Endodermal cell (in vitro differentiated cells): ENCODE measurements at places on chromosomes 4 and X. TPM values are rescaled to one million over a fixed set of nuclear protein-coding genes. Genes with fewer than 3 reads are reported as not detected.
A peak's percentile ranks its signal among the peaks of the same experiment; 100 is the strongest.

The JAKMIP1 gene
- total RNA-seq = 8.4 and 10.4 TPM in 2 replicates

The CXCL6 gene
- 0.21 to 0.46 TPM in 2 of 3 replicates, not detected in the other for total RNA-seq

DNA sequence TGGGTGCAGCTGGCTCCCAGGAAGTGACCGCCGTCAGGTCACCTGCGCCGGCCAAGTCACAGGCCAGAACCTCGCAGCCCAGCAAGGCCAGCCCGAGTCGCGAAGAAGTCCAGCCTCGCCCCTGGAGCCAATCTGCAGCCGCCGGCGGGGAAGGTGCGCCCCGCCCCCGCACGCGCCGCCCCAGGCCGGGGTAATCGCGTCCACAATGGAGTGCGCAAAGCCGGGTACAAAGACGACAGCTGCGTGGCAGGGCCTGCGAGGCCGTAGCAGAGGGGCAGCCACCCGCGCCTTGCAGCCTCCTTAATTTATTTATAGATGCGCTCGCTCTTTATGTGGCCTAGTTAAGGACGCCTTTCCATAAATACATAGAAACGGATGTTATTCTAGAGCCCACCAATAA lies 139.4 kb upstream of the CPEB2 start:
- H3K4me3 ChIP-seq = no peak overlapping the region
- peaks cover 8% of the 10 kb centered on the region for H3K4me1 ChIP-seq
- H3K27ac ChIP-seq = no peak overlapping the region
- H3K27me3 ChIP-seq = no peaks in the 10 kb centered on the region
- DNase-seq = no peak

DNA sequence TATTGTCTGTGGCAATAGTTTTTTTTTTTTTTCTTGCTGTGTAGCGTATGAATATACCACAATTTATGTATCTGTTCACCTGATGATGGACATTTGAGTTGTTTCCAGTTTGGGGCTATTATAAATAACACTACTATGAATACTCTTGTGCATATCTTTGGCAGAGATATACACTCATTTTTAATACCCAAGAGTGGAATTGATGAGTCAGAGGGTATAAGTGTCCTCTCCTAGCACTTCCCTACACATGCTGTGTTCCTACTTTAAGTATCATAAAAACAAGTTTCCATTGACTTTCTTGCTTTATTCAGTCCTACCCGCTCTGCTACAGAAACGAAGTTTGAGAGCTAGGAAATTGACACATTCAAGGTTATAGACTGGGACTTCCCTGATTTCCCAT lies 39.8 kb downstream of the XIAP start:
- H3K27me3 ChIP-seq = no peaks in the 10 kb centered on the region
- no peak overlapping the region for H3K27ac ChIP-seq
- H3K4me3 ChIP-seq = no peak overlapping the region
- peaks cover 26% of the 10 kb centered on the region for H3K36me3 ChIP-seq
- DNase-seq = no peak
- no peaks in the 10 kb centered on the region for H3K4me1 ChIP-seq

GRCh38 chrX:22037225-22037624 lies 5.1 kb downstream of the PHEX start:
- no peak for DNase-seq
- no peak overlapping the region for H3K4me3 ChIP-seq
- H3K27me3 ChIP-seq = no peaks in the 10 kb centered on the region
- no peak overlapping the region for H3K27ac ChIP-seq

The EPGN gene
- not detected in 2 replicates for total RNA-seq

DNA sequence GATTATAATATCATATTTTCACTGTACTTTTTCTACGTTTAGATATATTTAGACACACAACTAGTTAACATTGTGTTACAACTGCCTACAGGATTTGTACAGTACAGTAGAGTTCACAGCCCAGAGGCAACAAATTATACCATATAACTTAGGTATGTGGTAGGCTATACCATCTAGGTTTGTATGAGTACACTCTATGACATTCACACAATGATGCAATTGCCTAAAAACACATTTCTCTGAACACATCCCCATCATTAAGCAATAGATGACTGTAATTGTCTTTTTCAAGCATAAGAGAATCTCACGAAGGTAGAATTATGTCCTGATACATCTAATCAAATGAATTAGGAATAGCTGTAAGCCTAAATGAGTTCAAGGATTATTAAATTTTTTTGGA lies 12.3 kb upstream of the TIGD2 start:
- no peaks in the 10 kb centered on the region for H3K36me3 ChIP-seq
- no peak overlapping the region for H3K4me3 ChIP-seq
- no peaks in the 10 kb centered on the region for H3K27me3 ChIP-seq
- H3K27ac ChIP-seq = no peak overlapping the region
- no peak for DNase-seq

DNA sequence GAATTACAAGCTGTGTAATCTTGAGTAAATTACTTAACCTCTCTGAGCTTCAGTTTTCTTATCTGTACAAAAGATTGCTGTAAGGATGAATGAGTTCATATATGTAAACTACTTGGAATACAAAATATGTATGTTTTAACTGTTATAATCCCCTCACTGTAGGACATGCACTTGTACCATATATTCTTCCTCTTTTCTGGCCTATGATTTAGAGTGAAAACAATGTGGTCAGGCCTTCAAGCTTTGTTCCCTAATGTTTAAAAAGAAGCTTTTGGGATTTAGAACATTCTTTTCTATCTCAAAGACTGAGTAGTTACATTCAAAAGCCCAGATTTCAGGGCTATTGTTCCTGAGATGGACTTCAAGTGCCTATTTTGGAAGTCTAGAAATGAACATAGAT lies 26.7 kb upstream of the GPRIN3 start:
- H3K27me3 ChIP-seq = no peaks in the 10 kb centered on the region
- no peak for DNase-seq
- H3K4me3 ChIP-seq = no peak overlapping the region
- no peak overlapping the region for H3K27ac ChIP-seq

DNA sequence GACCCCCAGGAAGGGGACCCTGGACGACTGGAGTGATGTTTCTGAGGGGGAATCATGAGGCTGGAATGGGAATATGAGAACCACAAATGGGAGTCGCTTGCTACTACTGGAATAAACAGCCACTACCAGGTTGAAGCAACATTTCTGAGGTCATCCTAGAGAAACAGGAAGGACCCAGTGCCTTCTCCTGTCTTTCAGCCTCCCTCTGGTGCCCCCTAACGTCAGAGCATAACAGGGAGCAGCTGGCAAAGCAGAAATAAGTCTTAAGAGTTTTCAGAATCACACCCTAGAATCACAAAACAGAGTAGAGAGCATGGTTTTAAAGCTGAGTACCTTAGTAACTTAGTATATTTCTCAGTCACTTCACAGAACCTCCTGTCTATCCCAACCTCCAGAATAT lies 347.8 kb upstream of the PITX2 start:
- no peak overlapping the region for H3K27ac ChIP-seq
- DNase-seq = peak; percentile 94
- H3K27me3 ChIP-seq = peaks cover 32% of the 10 kb centered on the region
- H3K4me1 ChIP-seq = no peaks in the 10 kb centered on the region

GRCh38 chr4:109211671-109212070 lies 90.8 kb downstream of the COL25A1 start:
- no peak for DNase-seq
- H3K4me1 ChIP-seq = no peaks in the 10 kb centered on the region

DNA sequence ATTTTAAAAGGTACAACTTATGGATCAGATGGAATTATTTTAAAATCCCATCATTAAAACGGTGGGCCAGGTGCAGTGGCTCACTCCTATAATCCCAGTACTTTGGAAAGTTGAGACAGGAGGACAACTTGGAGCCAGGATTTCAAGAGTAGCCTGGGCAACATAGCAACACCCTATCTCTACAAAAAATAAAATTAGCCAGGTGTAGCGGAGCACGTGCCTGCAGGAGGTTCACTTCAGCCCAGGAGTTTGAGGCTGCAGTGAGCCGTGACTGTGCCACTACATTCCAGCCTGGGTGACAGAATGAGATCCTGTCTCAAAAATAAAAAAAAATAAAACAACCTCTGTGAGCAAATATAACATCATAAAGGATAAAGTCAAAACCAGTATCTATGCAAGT lies 11.4 kb downstream of the ADH5 start:
- no peak overlapping the region for H3K27ac ChIP-seq
- DNase-seq = no peak
- no peak overlapping the region for H3K4me3 ChIP-seq
- H3K27me3 ChIP-seq = no peaks in the 10 kb centered on the region
- peaks cover 94% of the 10 kb centered on the region for H3K36me3 ChIP-seq
- H3K4me1 ChIP-seq = no peaks in the 10 kb centered on the region

The RRH gene
- total RNA-seq = 0.16 and 0.18 TPM in 2 replicates

DNA sequence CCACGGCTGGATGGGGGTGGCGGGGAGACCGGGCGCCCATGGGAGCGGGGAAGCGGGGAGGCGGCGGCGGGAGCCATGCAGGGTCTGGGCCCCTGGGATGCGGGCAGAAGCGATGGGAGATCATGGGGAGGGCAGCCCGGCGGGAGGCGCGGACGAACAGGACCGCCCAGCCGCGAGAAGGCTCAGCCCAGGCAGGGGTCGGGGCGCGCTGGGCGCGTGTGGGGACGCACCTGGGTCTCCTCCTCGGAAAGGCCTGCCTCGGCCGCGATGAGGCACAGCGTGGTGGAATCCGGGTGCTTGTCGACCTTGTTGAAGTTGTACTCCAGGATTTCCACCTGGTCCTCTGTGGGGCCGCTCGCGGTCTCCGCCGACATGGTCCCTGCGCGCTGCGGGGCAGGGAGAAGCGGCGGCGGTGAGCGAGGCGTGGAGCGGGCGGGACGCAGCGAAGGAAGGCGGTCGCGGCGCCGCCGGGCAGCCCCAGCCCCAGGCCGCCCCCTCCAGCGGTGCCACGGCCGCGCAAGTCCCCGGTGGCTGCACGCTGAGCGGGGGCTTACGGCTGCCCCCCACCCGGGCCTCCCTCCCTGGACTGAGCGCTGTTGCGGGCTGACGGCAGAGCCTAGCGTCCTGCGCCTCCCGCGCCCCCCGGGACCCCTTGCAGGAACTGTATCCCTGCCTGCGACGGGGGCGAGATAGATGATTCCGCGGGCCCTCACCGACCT lies 25.3 kb downstream of the HOPX start:
- H3K4me3 ChIP-seq = peak overlapping the region; percentile 80
- no peak for DNase-seq
- peaks cover 67% of the 10 kb centered on the region for H3K27me3 ChIP-seq

The GUCY1B1 gene
- total RNA-seq = 1.8 to 3.4 TPM (median 2.9 TPM) in 3 replicates

The ZNF157 gene
- total RNA-seq = 0.97 and 1.6 TPM in 2 replicates

GRCh38 chr4:6984612-6985425 lies 58.4 kb upstream of the TADA2B start:
- no peaks in the 10 kb centered on the region for H3K27me3 ChIP-seq
- H3K4me3 ChIP-seq = peak overlapping the region; percentile 91
- H3K27ac ChIP-seq = no peak overlapping the region
- H3K4me1 ChIP-seq = peaks cover 15% of the 10 kb centered on the region
- H3K36me3 ChIP-seq = no peaks in the 10 kb centered on the region

The CENPI gene
- total RNA-seq = 14.9 to 36.9 TPM (median 32.6 TPM) in 3 replicates

DNA sequence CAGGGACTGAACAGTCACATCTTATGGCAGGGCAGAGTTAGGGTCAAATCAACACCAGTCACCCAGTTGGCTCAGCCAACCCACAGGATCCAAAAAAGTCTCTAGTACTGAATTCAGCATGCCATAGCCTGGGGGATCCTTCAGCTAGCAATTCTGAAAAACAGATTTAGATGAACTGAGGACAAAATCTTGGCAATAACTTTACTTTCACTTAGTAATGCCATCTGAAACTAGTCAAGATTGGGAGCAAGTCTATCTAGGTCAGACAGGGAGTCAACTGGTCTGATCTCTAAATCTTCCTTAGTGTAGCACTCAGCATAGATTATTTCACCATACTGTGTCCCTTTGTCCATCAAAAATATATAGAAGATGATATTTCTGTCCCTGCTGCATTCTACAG lies 76.0 kb downstream of the HHIP start:
- H3K4me3 ChIP-seq = no peak overlapping the region
- H3K4me1 ChIP-seq = no peaks in the 10 kb centered on the region
- DNase-seq = no peak
- H3K27ac ChIP-seq = no peak overlapping the region
- no peaks in the 10 kb centered on the region for H3K27me3 ChIP-seq

The YY2 gene
- 1.2 to 1.4 TPM (median 1.3 TPM) in 3 replicates for total RNA-seq

The DOK7 gene
- total RNA-seq = 1.3 and 1.9 TPM in 2 replicates

- no peak overlapping the region for H3K27ac ChIP-seq
- H3K36me3 ChIP-seq = no peaks in the 10 kb centered on the region
Observed at GRCh38 chr4:125676156-125676555, 361.4 kb downstream of the FAT4 start.
